ENCODE measurements at places on chromosomes 16 and 17.
A peak's percentile ranks its signal among the peaks of the same experiment; 100 is the strongest.

- DNase-seq = no peak
Measured at GRCh38 chr16:12417815-12418211, 385.9 kb downstream of the CPPED1 start.

DNA sequence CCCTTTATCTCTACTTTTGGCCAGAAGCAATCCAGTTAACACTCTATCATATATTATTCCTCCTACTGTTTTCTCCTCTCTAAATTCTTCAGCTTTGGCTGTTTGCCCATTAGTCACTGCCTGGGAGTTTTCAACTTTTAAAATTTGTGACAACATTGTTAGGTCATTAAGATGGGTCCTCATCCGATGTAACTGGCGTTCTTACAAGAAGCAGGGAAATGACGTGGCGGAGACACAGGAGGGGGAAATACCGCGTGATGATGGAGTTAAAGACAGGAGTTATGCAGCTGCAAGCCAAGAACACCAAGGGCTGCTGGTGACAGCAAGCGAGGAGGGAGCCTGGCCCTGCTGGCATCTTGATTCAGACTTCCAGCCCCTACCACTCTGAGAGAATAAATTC is 34.8 kb upstream of the CPHXL start:
- DNase-seq = no peak

DNA sequence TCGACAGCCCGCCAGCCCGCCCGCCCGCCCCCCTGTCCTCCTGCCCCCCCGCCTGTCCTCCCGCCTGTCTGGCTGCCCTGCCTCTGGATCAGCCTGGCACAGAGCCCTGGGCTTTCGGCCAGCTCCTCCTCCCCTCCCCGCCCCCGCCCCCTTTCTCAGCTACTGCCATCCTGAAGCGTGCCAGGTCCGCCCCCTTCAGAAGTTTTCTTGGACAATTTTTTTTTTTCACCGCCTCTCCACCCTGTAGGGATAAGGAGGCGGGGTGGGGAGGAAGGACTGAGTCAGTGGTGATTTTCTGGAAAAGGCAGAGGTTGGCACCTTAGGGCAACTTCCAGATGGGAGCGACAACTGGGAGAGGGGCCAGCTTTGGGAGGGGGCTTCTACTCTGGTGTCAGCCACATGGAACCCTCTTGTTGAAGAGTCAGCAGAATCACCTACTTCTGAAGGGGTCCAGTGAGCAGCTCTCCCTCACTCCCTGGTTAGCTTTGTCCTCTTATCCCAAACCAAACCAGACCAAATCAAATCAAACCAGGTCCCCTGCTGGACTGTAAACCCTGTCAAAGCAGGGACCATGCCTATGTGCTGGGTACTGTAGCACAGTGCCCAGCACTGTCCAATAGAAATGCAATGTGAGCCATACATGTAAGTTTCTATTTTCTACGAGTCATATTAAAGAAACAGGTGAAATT is 19.7 kb downstream of the IGF2BP1 start:
- no peak for DNase-seq

DNA sequence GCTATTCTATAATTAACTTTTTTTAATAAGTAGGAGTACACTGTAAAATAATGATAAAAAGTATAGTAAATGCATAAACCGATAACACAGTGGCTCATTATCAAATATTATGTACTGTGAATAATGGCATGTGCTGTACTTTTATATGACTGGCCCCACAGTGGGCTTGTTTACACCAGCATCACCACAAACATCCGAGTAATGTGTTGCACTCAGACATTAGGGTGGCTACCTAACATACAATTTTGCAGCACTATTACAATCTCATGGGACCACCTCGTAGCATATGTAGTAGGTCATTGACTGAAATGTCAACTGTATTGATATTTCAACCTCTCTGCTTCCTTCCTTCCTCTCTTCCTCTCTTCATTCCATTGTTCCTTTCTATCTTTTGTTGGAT is 51.7 kb downstream of the TBX4 start:
- DNase-seq = no peak

DNA sequence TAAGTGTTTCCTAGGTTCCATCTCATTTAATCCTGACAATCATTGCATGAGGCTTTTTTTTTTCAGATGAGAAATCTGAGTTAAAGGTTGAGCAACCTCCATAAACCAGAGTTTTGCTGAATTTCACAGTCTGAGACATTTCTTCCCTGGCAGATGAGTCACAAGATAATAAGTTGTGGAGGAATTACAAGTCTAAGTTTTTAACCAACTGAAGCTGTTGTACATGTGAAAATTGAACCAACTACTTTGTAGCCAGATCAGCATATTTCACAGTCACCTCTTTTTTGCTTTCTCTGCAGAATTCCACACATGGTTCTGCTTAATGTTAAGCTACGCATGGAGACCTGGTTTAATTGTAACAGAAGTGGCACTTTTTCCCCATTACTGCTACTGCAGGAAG is 765.6 kb downstream of the CDH11 start:
- no peak for DNase-seq

DNA sequence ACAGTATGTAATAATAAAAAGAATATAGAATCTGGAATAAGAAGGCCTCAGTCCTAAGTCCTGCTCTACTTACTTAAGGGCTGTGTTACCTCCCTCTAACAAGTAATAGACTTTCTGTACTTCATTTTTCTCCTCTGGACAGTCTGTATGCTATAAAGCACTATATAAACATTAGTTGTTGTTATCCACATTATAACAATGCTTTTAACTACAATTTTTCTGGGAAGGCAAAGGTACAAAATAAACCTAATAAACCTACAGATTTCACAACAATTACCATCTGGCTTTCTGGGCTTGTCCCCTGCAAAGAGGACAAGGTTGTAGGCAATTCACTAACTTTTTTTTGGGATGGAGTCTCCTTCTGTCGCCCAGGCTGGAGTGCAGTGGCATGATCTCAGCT is 32.7 kb downstream of the RFFL start:
- no peak for DNase-seq

GRCh38 chr17:76499267-76499667 is 2.0 kb downstream of the RHBDF2 start:
- no peak for DNase-seq

DNA sequence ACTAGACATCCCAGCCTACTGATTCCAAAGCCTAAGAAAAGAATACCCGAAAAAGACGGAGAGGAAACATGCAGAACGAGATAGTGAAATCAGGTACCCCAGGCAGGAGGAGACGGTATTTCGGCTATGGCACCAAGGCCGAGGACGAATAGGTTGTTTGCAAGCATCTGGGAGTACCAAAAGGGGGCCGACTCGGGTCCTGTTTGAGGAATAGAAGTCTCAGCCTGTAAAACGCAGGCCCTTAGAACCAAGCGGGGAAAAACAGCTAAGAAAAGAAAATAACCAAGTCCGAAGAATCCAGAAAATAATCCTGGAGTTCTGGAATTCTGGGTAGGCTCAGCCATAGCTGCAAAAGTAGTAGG is 537 bp downstream of the SLC35B1 start:
- peak; percentile 22 for DNase-seq

- no peak for DNase-seq
Measured at GRCh38 chr16:71738855-71739254, 14.4 kb upstream of the PHLPP2 start.

- DNase-seq = no peak
Measured at GRCh38 chr16:72015124-72015523, 6.6 kb downstream of the DHODH start.

GRCh38 chr16:34648-34987 is 18.8 kb downstream of the POLR3K start:
- no peak for DNase-seq

GRCh38 chr17:61345825-61346666 is 53.6 kb upstream of the TBX2 start:
- DNase-seq = no peak

Measured in KBM-7 (cell line).